Hair follicular keratinocyte (primary cell): ENCODE measurements at places on chromosomes 2 and 18. TPM values are rescaled to one million over a fixed set of nuclear protein-coding genes. Genes with fewer than 3 reads are reported as not detected.

Gene CFC1
- not detected in 2 replicates for total RNA-seq

Gene KIDINS220
- total RNA-seq = 18.4 and 22.0 TPM in 2 replicates

Gene UGT1A3
- total RNA-seq = not detected in 2 replicates

Gene CNDP1
- total RNA-seq = not detected in 2 replicates

Gene KYNU
- total RNA-seq = 1.7 and 2.5 TPM in 2 replicates

Gene MAP2
- total RNA-seq = 3.1 and 5.5 TPM in 2 replicates

Gene EGR4
- total RNA-seq = not detected in 2 replicates

Gene MAL
- total RNA-seq = 0.23 TPM in 1 of 2 replicates, not detected in the other

Gene INO80B
- 14.9 and 28.2 TPM in 2 replicates for total RNA-seq

Gene C2orf92
- not detected in 2 replicates for total RNA-seq

Gene ARHGAP15
- not detected in 2 replicates for total RNA-seq

Gene ANKRD30BL
- total RNA-seq = not detected in 2 replicates

Gene CPO
- total RNA-seq = not detected in 2 replicates

Gene MRO
- not detected in 2 replicates for total RNA-seq

Gene IL18RAP
- total RNA-seq = not detected in 2 replicates

Gene UGT1A8
- total RNA-seq = not detected in 2 replicates

Gene VRK2
- total RNA-seq = 19.6 and 31.6 TPM in 2 replicates

Gene EIF4E2
- total RNA-seq = 65.3 and 82.2 TPM in 2 replicates

Gene FOXI3
- not detected in 2 replicates for total RNA-seq

Gene ADCYAP1
- not detected in 2 replicates for total RNA-seq

Gene GBX2
- 0.23 and 1.3 TPM in 2 replicates for total RNA-seq

Gene RAB6C
- total RNA-seq = not detected in 2 replicates

Gene ZNF804A
- 0.11 TPM in 1 of 2 replicates, not detected in the other for total RNA-seq

Gene L3MBTL4
- total RNA-seq = 0.23 and 0.49 TPM in 2 replicates

Gene YPEL5
- total RNA-seq = 30.4 and 62.3 TPM in 2 replicates

Gene NPAS2
- 12.9 and 40.1 TPM in 2 replicates for total RNA-seq

Gene DPP4
- 0.27 and 1.8 TPM in 2 replicates for total RNA-seq

Gene TMEM200C
- not detected in 2 replicates for total RNA-seq

Gene SRBD1
- total RNA-seq = 13.0 and 13.5 TPM in 2 replicates

Gene PROKR1
- total RNA-seq = not detected in 2 replicates

Gene NYAP2
- total RNA-seq = not detected in 2 replicates

Gene SIX2
- 0.08 TPM in 1 of 2 replicates, not detected in the other for total RNA-seq

Gene ZAP70
- not detected in 2 replicates for total RNA-seq

Gene FAM98A
- total RNA-seq = 24.2 and 41.7 TPM in 2 replicates

Gene ZSWIM2
- total RNA-seq = not detected in 2 replicates

Gene ZNF2
- total RNA-seq = 3.2 and 3.6 TPM in 2 replicates
